HuH-7 (cell line): ENCODE measurements at places on chromosomes 6 and 20.

DNA sequence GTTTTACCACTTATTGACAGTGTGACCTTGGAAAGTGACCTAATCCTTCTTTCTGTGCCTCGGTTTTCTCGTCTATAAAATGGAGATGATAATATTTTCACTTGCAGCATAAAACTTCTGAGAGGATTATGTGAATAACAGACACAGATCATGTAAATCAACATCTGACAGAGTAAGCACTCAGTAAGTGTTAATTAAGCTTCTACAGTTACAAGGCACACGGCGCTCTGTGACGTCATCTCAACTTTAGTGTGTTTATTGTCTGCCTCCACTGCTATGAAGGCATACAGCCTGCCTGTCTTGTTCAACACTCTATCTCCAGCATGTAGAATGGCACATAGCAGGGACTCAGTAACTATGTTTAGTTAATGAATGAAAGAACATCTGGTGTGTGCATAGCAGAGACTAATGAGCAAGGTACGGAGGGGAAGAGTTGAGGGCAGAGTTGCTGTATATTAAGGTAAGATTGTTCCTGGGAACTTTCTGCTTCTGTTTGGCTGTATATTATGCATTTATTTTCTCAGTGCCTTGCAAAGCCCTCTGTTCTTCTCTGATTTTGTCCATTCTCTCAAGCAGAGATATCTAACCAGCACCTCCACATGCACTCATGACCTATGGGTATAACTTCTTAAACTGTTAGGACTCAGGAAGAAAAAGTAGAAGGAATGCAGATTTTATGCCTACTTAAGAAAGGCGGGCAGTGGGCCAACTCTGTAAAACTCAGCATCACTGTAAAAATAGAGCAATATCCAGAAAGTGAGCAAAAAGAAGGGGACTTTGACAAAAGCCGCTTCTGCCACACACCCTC lies 66.4 kb upstream of the STMND1 start:
- DNase-seq = no peak

DNA sequence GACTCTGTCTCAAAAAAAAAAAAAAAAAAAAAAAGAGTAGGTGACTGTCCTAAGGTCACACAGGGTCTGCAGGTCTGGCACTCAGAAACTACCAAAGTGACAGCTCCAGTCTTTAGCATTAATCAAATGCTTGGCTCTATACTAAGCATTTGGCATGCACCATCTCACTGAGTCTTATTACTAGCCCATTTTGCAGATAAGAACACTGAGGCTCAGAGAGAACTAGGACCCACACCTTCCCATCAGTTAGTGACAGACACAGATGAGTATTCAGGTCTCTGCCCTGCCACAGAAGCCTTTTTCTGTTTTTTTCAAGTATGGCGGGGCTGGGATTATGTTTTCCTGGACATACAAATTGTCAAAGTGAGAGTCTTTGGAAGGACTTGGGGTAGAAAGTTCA lies 23.1 kb upstream of the VSTM2L start:
- DNase-seq = no peak

- no peak for DNase-seq
Measured at GRCh38 chr6:24749297-24749696, 25.4 kb upstream of the GMNN start.

GRCh38 chr6:34872332-34872731 lies 15.5 kb downstream of the TAF11 start:
- no peak for DNase-seq

DNA sequence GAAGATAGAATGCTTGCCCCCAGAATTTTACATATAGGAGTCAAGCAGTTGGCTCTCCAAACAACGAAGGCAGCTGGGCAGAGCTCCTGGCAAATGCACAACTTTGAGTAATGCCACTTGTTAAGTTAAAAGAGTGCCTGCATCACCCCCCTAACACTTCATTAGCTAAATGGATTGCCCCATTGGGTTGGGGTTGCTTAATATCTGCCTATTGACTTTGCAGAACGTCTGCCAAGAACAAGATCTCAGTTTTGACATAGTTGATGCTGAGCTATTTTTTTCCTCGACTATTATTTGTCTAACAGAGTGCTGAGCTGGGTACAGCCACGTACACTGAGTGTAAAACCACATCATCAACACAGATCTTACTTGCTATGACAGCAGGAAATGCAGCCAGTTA lies 12.1 kb downstream of the ANKRD60 start:
- no peak for DNase-seq

GRCh38 chr6:2205396-2205795 lies 40.0 kb downstream of the GMDS start:
- no peak for DNase-seq

DNA sequence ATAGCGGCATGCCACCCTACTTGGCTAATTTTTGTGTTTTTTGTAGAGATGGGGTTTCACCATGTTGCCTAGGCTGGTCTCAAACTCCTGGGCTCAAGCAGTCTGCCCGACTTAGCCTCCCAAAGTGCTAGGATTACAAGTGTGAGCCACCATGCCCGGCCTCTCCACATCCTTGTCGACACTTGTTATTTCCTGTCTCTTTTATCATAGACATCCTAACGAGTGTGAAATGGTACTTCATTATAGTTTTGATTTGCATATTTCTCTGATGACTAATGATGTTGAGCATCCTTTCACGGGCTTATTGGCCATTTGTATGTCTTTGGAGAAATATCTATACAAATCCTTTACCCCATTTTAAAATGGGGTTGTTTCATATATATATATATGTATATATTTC lies 39.0 kb upstream of the ASXL1 start:
- no peak for DNase-seq

GRCh38 chr20:58942549-58942948 lies 38.5 kb upstream of the NELFCD start:
- DNase-seq = no peak

DNA sequence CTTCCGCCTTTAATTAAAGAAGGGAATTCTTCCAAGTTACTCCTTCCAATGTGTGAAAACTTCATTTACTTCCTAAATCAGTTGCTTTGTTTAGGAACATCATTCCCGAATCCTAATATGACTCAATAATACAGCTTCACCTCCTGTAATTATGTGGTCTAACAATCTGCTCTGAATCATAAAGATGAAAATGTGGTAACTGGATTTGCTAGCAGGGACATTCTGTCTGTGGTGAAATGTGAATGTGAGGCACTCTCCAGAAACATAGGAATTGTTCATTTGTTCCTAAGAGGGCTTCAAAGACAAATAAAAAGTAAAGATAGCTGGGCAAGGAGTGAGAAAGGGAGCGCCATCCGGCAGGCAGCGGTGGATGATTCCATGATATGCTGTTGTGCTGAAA lies 678.1 kb downstream of the KIF16B start:
- DNase-seq = no peak

DNA sequence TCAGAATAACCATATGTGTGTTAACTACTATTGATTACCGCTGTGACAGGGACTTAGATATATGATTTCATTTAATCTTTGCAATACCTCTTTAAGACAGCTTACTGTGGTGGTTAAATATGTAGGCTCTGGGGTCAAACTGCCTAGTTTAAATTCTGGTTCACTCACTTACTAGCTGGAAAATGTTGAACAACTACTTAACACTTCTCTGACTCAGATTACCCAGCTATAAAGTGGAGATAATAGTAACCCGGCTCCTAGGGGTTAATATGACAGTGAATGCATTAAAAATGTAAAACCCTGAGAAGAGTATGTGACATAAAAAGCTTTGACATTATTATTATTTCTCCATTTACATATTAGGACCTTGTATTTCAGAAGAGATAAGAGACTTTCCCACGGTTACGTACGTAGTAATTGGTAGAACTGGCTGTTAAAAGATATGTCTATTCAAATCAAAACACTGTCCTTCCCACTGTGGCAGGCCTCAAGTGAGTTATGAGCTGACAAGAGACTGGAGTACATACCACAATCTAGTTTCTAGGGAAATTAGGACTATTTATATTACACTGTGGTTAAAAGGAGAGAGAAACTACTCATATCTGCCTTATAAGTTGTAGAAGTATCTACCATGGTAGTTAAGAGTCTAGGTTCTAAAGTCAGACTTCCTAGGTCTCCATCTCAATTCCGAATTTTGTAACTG lies 4.4 kb upstream of the PLCB1 start:
- DNase-seq = no peak

GRCh38 chr20:51529081-51529681 lies 13.3 kb downstream of the NFATC2 start:
- DNase-seq = peak; percentile 60

DNA sequence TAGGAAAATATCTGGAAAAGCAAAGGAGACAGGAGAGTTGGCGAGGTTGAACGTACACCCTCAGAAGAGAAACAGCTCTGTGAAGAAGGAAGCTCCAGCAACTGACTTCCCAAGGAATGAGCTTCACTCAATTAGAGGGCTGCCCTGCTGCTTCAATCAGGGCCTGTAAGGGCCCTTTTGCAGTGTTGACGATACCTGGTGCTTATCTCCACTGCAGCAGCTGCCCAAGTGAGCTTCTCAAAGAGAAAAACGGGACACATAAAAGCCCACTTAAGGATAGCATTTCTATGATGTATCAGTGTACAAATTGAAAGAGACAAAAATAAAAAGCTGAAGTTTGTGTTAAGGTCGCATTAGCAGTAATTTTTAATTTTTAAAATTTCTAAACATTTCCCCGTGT lies 16.4 kb downstream of the SEC63 start:
- no peak for DNase-seq

GRCh38 chr6:144178323-144178722 lies 28.0 kb downstream of the STX11 start:
- DNase-seq = no peak

- DNase-seq = no peak
Measured at GRCh38 chr6:41548098-41548840, 2.1 kb downstream of the FOXP4 start.

- no peak for DNase-seq
Measured at GRCh38 chr6:75081921-75082320, 123.9 kb downstream of the COL12A1 start.

- DNase-seq = no peak
Measured at GRCh38 chr6:160101277-160102205, 20.1 kb upstream of the SLC22A1 start.

GRCh38 chr20:24580006-24580405 lies 110.6 kb downstream of the SYNDIG1 start:
- no peak for DNase-seq

DNA sequence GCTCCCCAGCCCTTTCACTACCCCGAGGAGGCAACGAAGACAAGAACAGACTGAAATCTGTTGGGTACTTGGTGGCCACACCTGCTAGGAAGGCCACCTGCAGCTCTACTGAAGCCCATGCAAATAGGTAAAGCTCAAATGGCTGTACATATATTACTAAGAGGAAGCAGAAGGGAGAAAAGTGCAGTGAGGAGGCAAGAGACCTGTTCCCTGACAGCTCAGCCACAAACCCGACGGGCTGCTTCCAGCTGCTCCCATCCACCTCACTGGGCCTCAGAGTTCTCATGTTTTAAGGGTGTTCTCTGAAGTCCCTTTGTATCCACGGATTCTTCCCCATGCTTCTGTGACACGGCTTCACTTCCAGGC lies 24.6 kb downstream of the TRAM2 start:
- no peak for DNase-seq

- no peak for DNase-seq
Measured at GRCh38 chr6:138493413-138493812, 5.9 kb downstream of the NHSL1 start.

- no peak for DNase-seq
Measured at GRCh38 chr6:139940741-139941729, 566.6 kb upstream of the CITED2 start.

DNA sequence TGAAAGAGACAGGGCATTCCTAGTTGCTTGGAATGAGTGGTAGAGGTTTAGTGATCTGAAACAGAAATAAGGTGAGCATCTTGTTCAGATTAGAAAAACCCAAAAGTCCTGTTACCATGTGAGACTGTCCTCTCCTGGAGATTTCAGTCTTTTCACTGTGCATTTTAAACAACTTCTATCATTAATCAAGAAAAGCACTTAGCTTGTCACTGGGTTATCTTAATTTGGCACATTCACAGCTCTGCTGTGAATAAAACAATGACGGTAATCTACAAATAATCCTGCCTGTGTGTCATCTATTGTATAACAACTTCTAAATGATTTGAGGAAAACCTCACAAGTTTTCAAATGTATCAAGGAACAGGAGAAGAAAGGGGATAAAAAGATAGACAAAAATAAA lies 9.5 kb upstream of the SMIM8 start:
- no peak for DNase-seq

DNA sequence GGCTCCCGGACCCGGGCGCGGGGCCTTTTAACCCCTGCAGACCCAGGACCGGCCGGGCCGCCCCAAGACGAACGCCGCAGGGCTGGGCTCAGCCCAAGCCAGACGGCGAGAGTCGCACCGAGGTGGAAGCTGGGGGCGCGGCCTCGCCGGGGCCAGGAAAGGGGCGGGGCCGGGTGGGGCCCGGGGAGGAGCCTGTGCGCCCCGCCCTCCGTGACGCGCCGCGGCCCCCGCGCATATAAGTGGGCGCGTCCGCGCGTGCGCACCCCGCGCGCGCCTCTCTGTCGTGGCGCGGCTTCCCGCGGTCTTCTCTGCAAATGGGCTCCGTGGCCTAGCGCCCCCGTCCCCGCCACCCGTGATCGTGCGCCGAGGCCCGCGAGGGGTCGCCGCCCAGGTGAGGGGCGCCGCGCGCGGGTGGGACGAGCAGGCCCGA lies at the start of gene PPDPF:
Gene PPDPF, plus strand, starts transcription at position 262 of the 430 bp plus-strand sequence. CDS start 544 bp downstream, outside the sequence.
- DNase-seq = peak; percentile 97

DNA sequence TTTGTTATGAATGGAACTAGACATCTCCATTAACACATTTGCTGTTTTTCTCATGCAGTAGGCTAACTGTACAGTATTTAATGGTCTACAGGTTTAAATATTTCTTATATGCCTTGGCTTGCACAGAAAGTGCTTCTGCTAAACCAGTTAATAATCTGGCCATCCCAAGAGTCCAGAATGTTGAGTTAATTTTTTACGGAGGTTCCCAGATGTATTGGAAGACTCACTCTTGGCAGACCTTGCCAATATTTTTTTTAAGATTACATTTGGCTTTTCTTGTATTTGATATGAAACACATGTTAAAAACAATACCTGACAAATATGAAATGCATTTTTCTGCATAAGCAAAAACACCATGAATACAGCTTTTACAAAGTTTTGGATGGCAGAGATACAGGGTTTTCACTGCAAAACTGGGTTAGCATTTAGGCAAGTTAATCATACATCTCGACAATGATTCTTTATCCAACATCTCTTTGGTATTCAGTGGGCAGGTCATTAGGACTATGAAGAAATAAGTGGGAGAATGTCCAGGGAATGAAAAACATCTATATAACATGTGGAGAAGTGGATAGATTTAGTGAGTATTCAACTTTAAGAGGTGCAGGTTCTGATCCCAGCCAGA lies 94.0 kb downstream of the SGK1 start:
- DNase-seq = no peak

- DNase-seq = no peak
Measured at GRCh38 chr6:3731700-3732099, 19.8 kb downstream of the PXDC1 start.

- DNase-seq = no peak
Measured at GRCh38 chr6:73796881-73797280, 100.9 kb downstream of the CD109 start.

DNA sequence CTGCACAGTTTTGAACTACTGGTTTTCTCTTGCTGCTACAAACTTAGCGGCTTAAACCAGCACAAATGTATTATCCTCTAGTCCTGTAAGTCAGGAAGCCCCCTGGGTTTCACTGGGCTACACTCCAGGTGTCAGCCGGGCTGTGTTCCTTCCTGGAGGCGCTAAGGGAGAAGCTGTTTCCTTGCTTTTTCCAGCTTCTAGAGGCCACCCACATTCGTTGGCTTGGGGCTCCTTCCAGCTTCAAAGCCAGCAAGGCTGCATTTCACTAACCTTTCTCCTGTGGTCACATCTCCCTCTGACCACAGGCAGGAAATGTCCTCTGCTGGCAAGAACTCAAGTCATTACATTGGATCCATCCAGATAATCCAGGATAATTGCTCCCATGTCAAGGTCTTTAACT lies 350.6 kb upstream of the PLCB4 start:
- no peak for DNase-seq

- DNase-seq = no peak
Measured at GRCh38 chr6:89859744-89860143, 30.1 kb downstream of the CASP8AP2 start.
